ENCODE measurements at places on chromosomes 7 and 10.

DNA sequence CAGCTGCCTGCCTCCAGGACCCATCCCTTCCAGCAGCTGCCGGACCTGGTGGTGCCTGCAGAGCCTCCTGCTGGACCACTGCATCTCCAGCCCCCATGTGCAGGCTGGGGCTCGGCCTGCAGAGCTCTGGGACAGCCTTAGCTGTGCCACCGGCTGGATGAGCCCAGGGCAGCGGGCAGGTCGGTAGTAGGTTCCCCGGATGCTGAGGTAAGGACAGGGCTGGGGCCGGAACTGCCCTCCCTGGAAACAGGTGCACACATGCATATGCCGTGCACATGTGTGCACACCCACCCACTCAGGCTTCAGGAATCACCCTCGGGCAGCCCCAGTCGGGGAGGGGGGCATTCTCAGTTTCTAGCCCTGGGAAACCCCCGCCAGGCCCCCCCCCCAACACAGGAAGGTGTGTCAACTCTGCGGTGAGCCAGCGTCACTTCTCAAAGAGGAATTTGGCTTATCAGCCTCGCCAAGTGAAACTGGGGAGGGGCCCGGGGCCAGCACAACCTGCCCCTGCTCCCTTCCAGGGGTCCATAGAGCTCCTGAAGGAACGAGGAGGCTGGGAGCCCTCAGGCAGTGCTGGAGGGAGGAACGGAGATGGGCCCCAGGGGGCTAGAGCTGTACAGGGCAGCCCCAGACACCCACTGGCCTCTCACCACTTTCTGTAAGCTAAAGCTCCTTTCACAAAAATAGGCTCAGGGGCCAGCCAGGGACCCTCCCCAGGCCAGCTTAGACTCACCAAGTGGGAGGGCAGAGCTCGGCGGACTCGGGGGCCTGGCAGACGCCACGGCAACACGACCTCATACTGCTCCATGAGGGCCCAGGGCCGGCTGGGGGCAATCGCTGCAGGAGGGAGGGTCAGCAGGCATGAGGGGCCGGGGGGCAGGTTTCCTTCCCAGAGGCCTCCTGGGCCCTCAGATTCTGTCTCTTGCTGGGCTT, 1.7 kb downstream of the ADAM8 start:
- peak; percentile 52 for DNase-seq

DNA sequence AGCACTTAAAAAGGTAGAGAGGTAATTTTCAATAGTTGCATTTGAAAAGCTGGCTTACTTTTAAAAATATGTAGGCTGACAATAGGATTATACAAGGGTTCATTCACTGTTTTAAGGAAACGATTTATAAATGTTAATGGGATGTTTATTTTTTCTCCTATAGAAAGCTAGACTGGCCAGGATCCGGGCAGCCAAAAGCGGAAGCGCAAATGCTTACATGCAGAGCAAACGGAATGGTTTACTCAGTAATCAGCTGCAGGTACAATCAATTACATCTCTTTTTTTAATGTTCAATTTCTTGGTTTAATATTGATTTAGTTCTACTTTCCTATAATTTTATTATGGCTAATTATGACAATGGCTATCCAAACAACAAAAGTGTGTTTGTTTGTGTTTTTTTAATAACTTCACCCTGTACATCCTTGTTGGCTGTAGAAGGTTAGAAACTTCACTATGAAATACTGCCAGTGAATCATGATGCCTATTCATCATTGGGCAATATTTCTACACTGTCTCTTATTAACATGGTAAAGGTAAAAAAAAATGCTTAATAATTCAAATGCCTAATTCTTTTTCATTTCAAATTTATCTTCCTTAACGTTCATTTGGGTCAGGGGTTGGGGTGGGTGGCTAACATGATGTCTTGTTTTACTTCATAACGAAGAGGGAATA, 116.4 kb downstream of the TSPAN12 start:
- no peak for DNase-seq

- DNase-seq, result peak; percentile 19
Measured at GRCh38 chr10:17222329-17222728, 5.7 kb upstream of the VIM start.

GRCh38 chr7:123622660-123623386, 21.2 kb downstream of the ASB15 start:
- no peak for DNase-seq

DNA sequence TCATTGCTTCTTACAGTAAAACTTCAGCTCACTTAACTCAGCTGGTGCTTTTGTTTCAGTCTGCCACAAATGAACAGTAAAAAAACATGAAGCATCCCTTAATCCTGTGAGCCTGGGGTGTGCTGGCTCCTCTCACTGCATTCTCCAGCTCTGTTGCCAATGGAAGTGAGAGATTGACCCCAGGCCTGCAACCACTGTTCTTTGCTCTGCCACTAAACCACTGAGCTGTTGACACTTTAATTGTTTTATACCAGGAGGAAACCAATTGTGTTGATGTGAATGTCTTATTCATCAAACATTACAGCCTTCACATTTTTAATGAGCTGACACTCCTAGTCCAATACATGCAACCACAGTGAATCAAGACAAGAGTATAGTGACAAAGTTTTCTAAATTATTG, 69.4 kb upstream of the FZD1 start:
- DNase-seq, result no peak

GRCh38 chr7:23531050-23531793, 559 bp downstream of the TRA2A start:
- DNase-seq, result peak; percentile 71

GRCh38 chr7:14521183-14521582, 381.4 kb downstream of the DGKB start:
- peak; percentile 52 for DNase-seq

GRCh38 chr10:75239096-75239790, 3.5 kb upstream of the COMTD1 start:
- no peak for DNase-seq

- DNase-seq, result no peak
Measured at GRCh38 chr10:17883621-17884020, 68.1 kb upstream of the SLC39A12 start.

DNA sequence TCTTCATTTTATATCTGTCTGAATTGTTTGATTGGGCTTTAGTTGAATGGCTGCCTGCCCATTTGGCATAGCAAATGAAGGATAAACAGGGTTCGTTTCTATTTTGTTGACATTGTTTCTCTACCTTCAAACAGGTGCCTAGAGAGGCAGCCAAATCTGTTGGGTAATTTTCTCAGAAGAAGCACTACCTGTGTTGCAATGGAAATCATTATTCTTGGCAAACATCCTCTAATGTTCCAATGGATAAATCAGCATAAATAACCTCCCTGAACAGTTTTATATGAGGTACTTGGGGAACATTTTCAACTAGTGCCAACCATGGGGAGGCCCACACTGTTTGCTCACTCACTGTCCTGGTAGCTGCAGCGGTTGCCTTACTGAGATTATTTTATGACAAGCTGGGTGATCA, 64.4 kb upstream of the PLPP4 start:
- no peak for DNase-seq

DNA sequence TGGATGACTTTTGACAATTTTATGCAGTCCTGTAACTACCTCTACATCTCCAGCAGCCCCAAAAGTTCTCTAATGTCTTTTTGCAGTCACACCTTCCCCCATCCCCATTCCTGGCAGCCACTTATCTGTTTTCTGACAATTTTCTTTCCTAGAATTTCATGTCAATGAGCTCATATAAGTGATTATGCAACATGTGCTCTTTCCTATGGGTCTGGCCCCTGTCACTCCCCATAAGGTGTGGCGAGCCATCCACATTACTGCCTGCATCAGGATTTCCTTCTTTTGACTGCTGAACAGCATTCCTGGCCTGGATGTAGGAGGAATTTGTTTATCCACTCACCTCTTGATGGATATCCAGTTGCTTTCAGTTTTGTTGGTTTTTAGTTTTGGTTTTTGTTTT, 146.7 kb upstream of the MGMT start:
- DNase-seq, result no peak

DNA sequence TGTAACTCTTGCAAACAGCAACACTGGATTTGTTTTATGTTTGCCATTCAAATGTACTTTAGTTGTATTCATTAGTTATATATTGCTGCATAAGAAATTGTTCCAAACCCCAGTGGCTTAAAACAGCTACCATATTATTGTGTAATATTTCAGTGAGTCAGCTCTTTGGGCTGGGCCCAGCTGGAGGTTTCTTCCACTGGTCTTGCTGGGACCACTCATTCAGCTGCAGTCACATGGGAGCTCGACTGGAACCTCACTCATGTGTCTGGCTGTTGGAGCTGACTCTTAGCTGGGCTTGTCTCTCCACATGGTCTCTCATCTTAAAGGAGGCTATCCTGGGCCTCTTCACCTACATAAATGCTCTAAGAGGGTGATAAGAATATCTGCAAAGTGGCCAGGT, 23.2 kb upstream of the PIP4K2A start:
- DNase-seq, result peak; percentile 69

- no peak for DNase-seq
Measured at GRCh38 chr7:139663608-139664177, 114.1 kb downstream of the HIPK2 start.

DNA sequence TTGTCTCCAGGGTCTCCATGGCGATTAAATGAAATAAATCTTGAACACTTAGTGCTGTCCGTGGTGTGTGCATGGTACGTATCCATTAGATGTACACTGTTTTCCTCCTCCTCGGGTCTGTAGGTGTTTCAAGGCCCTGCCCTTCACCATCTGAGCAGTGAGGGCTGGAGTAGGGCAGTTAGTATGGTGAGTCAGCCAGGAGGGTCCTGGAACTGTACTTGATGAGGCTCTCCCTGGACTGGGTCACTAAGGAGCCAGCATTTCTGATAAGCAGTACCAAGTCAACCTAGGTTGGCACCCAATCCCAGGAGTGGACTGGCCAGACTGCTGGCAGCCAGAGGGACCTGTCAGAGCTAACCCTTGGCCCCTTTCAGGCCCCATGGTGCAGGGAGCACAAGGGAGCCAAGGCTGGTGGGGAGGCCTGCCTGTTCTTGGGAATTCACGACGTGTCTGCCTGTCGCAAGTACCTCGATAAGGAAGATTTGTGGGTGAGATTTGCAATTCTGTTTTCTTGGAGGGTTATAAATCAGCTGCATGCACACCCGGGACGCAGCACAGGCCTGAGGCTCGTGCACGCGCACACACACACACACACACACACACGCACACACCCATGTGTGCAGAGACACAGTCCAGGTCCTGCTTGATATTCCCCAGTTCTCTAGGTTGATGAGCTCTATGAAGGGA, 114.2 kb downstream of the ZMIZ1 start:
- DNase-seq, result peak; percentile 65

DNA sequence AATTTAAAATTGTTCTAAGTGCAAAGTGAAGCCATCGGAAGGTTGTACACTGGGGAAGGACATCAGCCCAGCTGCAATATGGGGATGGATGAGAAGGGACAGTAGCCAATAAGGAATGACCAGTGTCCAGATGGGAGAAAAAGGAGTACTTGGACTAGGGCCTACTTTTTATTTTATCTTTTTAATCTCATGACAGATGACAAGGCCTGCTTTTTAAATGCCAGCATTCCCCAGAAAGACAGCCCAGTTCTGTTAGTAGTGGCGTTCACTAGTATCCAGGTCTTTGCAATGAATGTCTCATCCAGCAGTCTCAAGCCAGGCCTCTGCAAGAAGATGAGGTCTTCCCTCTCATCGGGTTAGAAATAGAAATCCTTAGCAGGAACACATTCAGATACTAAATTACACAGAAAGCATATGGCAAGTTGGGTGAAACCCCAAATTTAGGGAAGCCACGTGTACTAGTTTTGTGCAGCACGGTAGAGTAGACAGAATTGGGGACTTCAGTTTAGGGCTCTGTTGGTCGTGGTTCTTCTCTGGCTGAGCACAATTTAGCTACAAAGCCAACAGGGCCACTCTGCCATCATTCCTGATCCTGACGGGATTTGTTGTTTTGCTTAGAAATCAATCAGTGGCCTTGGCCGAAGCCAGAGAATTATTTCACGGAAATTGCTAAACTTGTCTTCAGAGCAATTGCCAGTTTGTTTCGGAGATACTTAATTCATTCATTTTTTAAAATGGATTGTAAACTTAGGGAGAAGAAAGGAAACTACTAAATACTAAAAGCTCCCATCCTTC, 227.8 kb downstream of the ARHGAP21 start:
- DNase-seq, result no peak

- peak; percentile 75 for DNase-seq
Measured at GRCh38 chr7:7861211-7861633, 107.4 kb upstream of the GLCCI1 start.

- no peak for DNase-seq
Measured at GRCh38 chr7:129523924-129524323, 21.6 kb downstream of the SMKR1 start.

DNA sequence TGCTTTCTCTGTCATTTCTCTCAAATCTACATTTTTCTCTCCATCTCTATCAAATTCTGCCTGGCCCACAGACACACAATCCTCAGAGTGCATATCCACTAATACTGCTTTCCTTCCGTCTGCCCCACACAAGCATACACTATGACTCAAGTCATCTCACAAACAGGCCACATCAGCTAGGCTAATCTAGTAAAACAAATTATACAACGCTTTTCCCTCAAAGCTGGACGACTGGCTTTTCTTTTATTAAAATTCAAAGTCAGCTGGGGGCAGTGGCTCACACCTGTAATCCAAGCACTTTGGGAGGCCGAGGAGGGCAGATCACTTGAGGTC, 161.1 kb downstream of the FAM107B start:
- no peak for DNase-seq

- DNase-seq, result peak; percentile 74
Measured at GRCh38 chr7:76037310-76037709, 10.5 kb downstream of the STYXL1 start.

DNA sequence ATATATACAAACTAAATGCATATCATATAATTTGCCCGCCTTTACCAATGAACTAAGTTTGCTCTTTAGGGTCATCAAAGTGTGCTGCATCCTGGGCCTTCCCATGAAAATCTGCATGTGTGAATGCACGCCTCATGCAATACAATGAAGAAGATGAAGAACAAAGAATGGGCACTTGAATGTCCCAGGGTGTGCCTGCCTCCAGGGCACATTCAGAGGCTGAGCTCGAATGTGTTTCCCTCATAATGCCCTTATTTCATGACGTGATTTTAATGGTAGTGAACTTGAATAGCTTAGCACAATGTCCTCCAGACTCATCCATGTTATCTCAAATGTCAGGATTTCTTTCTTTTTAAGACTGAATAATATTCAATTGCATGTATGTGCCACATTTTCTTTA, 824.9 kb downstream of the TNS3 start:
- no peak for DNase-seq

GRCh38 chr7:100951888-100952560, 2.7 kb downstream of the MUC3A start:
- DNase-seq, result no peak

DNA sequence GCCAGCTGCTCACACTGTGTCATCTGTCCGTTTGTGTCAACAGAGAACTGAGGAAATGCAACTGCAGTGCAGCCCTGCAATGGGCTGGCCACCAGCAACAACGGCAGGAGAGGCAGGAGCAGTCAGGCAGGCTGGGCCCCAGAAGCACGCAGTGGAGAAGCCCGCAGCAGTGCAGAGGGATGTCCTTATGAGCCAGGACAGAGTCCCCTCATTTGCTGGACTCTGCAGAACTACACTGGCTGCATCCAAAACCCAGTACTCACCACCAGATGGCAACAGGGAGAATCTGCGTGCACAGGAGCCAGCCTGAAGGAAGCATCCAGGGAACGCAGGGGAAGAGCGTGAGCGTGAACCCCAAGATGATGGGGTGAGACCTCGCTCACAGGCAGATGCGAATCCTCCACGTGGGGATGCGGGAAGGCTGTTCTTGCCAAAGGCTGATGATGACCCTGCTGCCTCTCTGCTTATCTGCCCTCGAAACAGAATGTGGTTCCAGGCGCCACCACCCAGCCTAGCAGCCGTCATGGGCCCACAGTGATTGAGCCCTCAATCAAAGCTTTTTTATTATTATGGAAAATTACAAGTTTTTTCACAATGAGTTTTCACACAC, 232.1 kb downstream of the PTPRN2 start:
- no peak for DNase-seq

GRCh38 chr7:36137258-36137657, 15.8 kb upstream of the EEPD1 start:
- no peak for DNase-seq
